ENCODE measurements at places on chromosomes 4 and X. TPM values are rescaled to one million over a fixed set of nuclear protein-coding genes. Genes with fewer than 3 reads are reported as not detected.

DNA sequence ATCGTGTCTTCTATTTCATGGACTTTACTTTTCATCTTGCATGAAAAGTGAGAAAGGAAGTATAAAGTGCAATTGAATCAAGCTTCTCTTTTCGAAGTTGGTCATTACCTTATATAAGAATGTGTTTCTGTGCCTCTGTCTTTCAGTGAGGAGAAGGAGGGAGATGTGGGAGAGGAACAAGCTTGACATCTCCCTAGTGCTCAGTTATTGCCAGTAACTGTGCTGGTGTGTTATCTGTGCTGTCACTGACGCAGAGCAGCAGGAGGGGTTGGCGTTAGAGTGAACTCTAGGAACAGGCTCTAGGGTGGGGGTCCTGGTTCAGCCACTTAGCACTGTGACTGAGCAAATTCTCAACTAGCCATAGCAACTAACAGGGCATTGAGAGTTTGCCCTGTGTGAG, 34.0 kb upstream of the TBC1D9 start:
- DNase-seq = no peak

DNA sequence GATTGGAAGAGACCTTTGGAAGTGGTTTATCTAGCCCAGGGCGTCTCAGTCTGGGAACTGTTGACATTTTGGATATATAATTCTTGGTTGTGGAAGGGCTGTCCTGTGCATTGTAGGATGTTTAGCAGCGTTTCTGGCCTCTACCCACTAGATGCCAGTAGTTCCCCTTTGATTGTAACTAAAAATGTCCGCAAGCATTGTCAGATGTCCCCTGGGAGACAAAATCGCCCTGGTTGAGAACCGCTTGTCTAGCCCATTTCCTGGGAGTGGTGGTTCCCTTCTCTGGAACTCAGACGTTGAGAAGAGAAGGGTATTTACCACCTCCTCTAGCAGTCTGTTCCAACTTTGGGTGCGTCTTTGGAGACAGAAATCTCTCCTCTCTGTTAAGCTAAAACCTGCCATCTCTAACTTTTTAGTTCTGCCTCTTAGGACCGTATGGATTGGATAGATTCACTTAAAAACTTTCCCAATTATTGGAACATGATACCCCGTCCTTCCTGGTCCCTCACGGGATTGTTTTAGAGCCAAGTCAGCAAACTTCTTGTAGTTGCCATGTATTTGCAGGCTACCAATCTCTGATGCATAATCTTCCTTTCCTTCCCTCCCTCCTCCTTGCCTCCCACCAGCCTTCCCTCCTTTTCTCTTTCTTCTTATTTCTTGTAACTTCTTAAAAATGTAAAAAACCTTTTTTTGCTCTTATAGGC, 13.9 kb downstream of the TMEM165 start:
- no peak for DNase-seq

DNA sequence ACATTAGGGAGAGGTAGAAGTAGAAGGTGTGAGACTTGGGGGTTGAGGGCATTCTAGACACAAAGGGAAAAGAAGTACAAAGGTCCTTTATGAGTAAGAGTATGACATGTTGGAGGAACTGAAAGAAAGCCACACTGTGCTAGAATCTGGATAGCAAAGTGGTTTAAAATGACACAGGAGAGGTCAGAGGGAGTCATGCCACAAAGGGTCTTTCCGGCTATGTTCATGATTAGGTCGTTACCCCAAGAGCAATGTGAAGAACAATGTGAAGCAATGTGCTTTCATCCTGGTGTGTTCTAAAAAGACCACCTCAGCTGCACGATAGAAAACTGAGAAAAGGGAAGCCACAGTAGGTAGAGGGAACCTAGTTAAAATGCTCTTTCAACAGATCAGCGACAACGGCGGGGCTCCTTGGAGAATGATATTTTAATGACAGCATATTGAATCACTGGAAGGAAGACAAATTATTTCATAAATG, 29.2 kb downstream of the SMIM14 start:
- no peak for DNase-seq

Gene FRAS1
- total RNA-seq = 16.4 TPM

Gene TBC1D9
- total RNA-seq = 9.2 TPM

DNA sequence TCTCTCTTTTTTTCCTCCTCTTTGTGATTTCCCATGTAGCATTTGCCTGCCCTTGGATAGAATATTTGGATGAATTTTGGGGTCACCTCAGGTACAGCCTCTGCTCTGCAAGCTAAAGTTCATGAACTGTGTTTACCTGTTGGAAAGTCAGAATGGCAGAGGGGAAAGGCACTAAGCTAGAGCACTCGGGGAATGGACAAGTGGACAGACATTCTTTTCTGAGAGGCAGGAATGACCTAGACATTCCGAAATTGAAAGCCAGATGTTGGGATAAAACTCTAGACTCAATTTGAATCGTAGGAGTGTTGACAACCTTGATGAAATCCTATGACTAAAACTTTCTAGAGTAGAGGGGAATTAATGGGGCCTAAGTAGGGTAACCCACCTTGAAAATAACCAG, 56.1 kb downstream of the LUZP4 start:
- no peak for DNase-seq
